Fibroblast of gingiva (primary cell): ENCODE measurements at places on chromosomes 4 and X.

- no peak for DNase-seq
Observed at GRCh38 chr4:181939199-181939945, 303.8 kb upstream of the TENM3 start.

DNA sequence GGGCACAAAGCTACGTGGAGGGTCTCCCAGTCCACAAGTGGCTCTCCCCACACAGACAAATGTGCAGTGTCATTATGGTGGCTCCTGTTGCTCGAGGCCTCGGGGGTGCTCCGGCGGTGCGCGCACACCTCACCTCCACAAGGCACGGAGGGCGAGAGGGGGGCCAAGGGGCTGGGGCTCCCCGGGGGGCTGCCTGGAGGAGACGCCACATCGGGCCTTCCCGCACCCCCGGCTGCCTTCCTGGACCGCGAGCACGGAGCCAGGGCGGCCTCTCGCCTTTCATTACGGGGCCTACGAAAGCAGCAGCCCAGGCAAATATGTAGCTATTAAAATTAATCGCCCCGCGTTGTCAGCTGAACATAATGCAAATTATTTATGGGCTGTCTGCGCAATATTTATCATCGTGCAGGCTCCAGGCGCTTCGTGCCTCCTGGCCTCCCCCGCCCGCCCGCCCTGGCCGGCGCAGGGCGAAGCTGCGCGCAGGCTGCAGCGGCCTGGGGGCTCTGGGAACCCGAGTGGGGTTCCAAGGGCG lies 70.8 kb upstream of the BCOR start:
- DNase-seq, result no peak

DNA sequence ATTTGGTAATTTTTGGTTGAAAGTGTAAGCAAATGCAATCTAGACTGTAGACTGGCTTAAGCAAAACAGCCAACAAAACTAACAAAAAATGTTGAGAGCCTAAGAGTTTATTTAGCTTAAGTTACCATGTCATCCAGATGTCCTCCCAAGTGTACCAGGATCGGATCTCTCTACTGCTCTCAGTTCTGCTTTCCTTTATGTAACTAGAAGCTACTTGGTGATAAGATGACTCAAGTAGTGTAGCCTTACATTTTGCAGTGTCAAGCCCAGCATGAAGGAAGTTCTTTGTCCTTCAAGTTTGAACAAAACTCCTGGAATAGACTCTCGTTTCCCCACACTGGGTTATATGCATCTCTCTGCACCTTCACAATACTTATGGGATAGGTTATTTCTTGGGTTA lies 1500.0 kb downstream of the STIM2 start:
- no peak for DNase-seq

DNA sequence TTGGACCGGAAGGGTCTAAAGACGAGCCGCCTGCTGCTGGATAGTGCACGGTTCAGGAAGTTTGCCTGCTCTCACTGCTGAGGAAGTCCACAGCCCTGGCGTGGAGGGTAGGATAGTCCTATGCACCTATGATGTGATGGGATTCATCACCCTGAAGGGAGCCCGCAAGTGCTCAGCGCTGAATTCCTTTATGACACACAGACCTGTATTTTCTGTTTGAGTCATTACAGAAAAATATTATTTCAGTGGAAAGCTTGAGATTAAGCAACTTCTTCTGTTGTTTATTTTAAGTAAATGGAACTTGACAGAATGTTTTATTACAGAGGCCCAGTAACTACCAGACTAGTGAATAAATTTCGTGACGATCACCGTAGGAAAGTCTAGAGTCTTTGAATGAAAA lies 123.2 kb downstream of the TRIML1 start:
- DNase-seq, result no peak

GRCh38 chr4:82256718-82257117 lies 117.1 kb downstream of the HNRNPD start:
- DNase-seq, result no peak

DNA sequence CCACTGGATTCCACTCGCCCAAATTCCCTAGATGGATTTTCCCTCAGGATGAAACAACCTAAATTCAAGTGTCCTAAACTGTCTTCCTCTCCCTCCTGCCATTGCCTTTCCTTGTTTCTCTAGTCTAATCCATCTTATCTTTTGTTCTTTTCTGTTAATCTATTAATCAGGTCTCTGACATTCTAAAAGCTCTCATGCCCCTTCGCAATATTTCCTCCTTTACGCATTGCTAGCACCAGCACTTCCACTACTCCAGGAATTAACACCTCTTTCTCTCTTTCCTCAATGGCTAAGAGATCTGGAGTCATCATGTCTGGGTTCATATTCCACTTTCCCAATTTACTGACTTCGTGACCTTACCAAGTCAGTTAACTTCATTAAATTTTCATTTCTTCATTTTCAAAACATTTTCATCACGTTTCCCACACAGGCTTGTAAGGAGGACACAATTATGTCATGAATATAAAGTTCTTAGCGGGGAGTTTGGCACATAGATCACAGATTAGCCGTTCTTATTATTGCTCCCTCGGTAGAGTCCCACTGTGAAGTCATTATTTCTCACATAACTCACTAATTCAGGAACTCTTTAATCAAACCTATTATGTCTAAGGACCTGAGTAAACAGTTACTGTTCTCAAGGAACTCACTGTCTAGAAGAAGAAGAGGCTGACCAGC lies 45.3 kb downstream of the FAT4 start:
- no peak for DNase-seq

- DNase-seq, result no peak
Observed at GRCh38 chr4:187415231-187415630, 580.3 kb upstream of the ZFP42 start.

GRCh38 chrX:134949271-134949670 lies 41.5 kb upstream of the SMIM10 start:
- DNase-seq, result no peak

DNA sequence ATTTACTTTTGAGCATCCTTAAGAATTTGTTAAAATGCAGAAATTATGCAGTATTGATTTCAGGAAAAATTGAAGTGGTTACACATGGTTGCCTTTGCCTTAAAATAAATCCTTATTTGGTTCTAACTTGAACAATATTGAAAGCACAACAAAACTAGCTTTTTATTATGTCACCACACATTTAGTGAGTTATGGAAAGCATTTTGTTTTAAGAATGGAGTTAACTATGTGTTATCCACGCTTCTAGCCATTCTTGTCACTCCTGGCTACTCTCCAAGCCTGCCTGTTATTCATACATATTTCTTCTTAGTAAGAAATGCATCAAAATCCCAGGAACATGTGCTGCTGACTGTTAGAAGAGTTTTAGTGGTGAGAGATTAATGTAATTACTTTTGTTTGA lies 73.9 kb downstream of the FAT4 start:
- peak; percentile 56 for DNase-seq

DNA sequence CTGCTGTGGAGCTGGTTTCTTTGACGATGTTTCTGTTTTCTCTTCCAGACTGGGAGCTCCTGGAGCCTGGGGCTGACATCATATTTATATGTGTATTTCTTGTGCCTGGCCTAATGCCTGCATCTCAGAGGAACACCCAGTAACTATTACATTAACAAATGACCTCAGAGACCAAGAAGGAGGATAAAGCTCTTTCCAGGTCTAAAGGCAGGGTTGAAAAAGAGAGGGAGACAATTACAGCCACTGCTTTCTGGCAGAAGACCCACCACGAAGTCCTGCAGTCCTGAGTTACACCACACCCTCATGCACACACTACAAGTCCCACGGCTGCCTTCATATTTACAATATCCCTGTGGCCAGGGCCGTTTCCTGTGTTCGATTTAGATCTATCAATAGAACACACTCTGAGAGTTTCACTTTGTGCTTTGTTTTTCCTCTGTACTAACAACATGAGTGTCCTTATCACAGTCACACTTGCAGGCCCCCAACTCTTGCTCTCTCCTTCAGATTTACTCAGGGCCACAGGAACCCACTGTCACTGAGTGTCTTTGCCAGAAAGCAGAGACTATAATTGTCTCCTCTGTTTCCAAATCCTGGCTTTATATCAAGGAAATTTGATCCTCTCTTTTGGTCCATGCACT lies 535.5 kb downstream of the MID1IP1 start:
- DNase-seq, result peak; percentile 0

DNA sequence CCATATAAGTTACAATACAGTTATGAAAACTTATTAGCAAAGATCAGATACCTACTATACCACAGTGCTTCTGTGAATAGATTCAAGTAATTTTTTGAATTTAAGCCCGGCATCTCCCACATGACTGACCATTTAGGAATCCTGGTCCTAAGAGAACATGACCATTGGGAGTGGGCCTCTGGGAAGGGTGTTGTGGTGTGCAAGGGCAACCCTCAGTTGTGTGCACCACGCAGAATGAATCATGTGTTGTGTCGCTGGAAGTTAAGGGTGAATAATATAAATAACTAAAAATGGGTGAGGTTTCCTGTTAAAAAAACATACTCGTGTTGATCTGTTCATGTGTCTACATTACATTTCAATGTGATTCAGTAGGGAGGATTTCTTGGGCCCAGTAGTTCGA lies 15.5 kb downstream of the CPE start:
- DNase-seq, result no peak

DNA sequence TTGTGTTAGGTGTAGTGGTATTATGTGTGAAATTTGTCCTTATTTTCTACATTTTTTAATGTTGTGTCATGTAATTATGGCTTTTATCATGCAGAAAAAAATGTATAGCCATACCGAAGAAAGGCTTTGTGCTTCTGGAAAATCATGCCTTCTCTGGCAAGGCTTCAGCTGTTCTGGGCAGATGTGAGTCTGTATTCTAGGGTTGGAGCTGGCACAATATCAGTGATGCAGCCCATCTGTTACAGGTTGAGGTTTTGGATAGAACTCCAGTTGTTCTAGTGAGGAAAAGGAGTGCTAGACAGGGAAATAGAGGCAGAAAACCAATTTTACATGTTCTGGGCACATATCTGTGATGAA lies 44.8 kb upstream of the PRSS12 start:
- DNase-seq, result no peak

DNA sequence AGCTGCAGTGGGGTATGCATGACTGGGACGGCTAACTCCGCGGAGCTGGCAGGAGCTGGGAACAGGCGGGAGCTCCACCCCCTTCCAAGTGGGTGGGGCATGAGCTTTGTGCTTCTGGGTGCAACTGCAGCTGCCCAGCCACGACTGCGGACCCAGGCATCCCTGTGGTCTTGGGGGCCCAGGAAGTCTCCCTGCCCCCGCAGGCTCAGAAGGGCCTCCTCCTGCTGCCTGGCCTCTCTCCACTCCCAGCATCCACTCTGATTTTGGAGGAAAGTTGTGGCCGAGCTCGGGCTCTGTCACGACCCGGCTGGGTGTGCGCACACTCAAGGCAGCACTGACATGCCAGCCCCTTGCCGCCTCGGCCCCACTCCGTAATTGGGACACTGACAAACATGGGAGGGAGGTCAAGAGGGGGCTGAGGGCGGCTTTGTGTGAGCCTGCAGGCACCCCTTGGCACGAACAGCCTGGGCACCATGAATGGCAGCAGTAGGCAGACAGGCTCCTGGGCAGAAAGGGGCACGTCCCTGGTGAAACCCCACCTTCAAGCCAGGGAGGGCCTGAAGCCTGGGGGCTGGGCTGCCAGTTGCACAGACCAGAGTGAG lies 822.6 kb downstream of the GLUD2 start:
- DNase-seq, result no peak

GRCh38 chrX:26889574-26889973 lies 573.6 kb downstream of the PPP4R3C start:
- DNase-seq, result peak; percentile 67

- peak; percentile 71 for DNase-seq
Observed at GRCh38 chrX:136209016-136209738, 42.0 kb downstream of the MAP7D3 start.

DNA sequence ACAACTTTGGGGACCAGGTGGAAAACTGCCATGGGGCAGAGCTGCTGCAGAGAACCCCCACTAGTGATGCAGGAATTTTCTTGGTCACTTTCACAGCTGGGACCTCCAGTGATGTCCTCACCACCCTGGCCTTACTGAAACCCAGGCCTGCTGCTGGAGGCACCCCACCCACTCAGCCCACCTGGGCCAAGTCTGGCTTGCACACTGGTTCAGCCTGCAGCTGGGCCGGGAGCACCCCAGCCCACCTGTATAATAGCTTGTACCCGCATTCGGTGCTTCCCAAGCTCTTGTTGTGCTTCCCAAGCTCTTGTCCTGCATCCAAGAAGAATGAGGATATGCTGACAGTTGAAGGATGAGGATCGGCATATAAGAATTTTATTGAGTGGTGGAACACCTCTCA lies 86.4 kb upstream of the ZMAT1 start:
- no peak for DNase-seq

DNA sequence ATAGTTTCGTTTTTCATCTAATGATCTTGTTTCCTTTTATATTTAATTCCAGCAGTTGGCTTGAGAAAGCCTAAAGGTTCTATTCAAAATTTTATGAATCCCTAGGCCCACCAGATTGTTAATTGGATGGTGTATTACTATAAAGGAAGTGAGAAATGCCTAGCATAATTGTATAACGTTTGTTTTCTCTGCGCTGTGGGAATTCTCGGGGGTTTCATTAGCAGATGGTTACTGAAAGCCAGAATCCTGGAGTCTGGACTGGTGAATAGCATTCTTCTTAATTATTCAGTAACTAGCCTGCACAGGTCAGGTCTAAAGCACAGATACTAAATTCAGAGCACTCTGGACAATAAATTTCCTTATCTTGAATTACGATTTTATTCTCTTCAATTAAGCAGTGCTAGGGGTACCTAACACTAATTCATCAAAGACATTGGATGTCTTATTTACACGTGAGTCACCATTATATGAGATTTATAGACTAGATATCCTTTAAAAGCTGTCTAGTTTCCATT lies 459.4 kb downstream of the DTHD1 start:
- DNase-seq, result no peak

DNA sequence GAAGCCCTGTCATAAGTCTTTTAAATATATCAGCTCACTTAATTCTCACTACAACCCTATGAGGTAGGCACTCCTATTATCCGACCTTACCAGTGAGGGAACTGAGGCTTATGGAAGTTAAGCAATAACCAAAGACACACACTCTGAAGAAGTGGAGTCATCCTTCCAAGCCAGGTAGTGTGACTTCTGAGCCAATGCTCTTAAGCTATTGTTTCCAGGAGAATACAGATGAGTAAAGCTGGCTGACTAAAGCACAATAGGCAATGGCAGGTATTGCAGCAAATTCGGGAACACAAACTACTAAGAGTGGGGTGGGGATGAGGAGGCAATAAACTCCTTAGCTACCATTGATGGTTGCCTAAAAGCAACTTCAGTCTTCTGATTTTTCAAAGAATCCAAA lies 81.8 kb upstream of the KIT start:
- no peak for DNase-seq

GRCh38 chr4:75654905-75655304 lies 18.3 kb downstream of the G3BP2 start:
- no peak for DNase-seq

GRCh38 chr4:165783626-165784025 lies 89.4 kb upstream of the TLL1 start:
- DNase-seq, result no peak

DNA sequence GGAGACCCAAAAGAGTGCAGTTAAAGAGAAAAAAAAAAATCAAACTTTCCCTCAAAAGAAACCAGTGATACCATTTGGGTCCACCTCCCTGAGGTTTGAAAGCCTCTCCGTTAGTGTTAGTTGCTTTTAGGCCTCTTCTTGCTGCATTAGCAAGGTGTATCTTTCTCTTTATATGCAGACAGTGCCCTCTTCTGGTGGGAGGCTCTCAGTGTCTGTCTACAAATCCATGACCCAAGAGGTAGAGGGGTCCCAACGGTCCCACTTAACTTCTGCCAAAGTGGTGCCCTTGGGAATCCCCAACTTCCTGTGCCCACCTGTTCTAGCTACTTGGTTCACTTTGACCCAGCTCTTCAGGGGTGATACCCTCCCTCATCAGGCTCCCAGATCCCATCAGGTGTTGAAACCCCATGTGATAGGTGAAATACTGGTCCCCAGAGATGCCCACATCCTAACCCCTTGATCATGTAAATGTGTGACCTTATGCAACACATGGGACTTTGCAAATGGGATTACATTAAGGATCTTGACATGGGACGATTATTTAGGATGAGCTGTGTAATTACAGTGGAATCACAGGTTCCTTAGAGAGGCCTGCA lies 63.7 kb upstream of the CD99 start:
- DNase-seq, result peak; percentile 21
